ENCODE measurements at places on chromosomes 16 and 17. TPM values are rescaled to one million over a fixed set of nuclear protein-coding genes. Genes with fewer than 3 reads are reported as not detected.
A peak's percentile ranks its signal among the peaks of the same experiment; 100 is the strongest.

The MEIOC gene
- 0.35 TPM for total RNA-seq

The GFAP gene
- not detected for total RNA-seq

The LLGL1 gene
- total RNA-seq = 47.3 TPM

The LPO gene
- total RNA-seq = not detected

The ARL16 gene
- total RNA-seq = 38.8 TPM

The AURKB gene
- 9.3 TPM for total RNA-seq

The HAP1 gene
- not detected for total RNA-seq

The WSCD1 gene
- total RNA-seq = 54.1 TPM

The SLC5A11 gene
- 0.29 TPM for total RNA-seq

The DNAH2 gene
- total RNA-seq = not detected

The HOXB1 gene
- total RNA-seq = not detected

The RHBDF1 gene
- total RNA-seq = 46.6 TPM

GRCh38 chr16:56415875-56416274, 9.5 kb downstream of the AMFR start:
- DNase-seq = no peak

DNA sequence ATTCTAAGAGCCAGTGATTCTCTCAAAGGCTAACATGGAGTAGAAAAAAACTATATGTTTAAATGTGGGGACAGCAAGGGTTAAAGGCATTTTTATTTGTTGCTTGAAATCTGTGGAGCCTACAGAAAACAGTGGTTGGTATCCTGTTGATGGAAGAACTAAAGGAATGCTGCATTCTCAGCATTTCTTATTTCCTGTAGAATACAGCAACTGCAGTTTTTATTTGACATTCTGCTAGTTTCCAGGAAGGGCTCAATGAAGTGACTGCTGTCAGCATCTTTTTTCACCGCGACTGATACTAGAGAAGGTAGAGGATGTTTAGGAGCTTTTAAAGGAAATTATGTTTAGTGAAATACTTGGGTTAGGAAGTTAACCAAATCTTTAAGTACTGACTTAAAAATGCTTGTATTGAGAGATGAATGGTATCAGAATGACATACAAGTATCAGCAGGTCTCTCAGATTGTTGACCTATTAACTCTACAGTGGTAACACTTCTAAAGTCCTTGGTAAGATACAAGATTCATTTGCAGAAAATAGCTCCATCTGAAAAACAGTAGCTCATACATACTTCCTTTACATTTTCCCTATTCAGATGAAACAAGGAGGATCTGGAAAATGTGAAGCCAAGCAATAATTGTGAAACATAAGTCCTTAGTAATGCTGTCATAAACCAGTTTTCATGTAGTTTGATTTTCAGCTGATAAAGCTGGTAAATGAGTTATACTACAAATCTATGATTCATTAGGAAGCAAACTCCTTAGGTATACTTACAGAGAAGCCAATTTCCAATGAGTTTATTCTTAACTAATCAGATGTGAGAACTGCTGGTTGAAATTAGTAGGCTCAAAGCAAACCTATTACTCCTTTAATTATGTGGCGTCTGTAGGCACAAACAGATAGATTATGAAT, 15.2 kb downstream of the CLTC start:
- no peak for DNase-seq

- DNase-seq = no peak
Measured at GRCh38 chr16:15907863-15908478, 19.6 kb upstream of the CEP20 start.

- DNase-seq = no peak
Measured at GRCh38 chr16:78365366-78365765, 265.9 kb downstream of the WWOX start.

GRCh38 chr17:31433091-31433790, 41.8 kb downstream of the RAB11FIP4 start:
- DNase-seq = peak; percentile 4

DNA sequence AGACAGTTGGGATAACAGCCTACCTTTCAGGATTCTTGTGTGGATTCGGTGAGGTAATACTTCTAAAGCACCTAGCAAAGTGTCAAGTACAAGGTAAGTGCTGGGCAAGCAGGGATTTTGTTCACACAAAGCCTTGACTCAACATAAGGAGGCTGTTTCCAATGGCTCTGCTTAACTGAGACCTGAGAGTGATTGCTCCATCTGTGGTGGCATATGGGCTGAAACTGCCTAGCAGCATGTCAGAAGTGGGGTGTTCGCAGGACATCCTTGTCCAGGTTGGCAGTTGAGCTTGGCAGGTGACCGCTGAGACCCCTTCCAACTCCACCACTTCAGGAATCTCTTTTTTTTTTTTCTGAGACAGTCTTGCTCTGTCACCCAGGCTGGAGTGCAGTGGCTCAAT, 19.8 kb downstream of the IL4R start:
- no peak for DNase-seq

DNA sequence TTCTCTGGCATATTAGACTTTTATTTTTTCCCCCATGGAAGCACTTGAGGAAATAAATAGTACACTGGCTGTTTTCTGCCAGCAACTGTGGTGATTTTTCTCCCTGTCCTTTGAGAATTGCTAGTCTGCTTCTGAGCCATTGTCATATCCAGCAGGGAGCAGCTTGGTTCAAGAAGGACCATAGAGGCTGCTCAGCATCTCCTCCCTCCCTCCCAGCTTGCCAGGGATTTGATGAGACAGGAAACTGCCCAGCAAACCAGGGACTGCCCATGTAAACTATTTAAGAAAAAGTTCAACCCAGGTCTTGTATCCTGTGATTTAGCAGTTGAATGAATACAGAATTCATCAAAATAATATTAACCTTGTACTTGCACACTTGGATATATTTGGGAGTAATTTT, 39.5 kb downstream of the CYB5B start:
- DNase-seq = no peak

DNA sequence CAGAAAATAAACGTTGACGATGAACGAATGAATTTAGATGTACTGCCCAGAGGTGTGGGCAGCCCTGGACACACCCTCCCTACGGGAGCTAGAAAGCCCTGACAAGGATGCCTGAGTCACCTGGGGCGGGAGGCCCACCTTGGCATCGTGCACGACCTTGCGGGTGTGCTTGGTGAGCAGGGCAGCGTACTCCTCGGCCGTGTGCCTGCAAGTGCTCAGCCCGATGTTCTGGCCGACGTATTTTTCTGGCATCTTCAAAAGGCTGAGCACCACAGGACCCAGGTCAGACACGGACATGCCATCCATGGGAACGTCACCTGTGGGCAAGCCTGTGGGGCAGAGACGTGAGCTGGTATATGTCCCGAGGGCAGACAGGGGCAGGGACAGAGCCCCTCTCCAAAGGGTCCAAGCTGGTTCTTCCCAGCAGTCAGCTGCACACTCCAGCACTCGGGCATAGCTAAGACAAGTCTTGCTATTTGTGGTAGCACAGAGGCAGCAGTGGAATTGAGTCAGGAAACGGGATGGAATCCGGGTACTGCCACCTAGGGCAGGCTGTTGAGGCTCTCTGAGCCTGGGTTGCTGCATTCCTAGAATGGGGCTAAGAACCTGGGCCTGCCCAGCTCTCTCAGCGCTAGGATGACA, 10.8 kb downstream of the NMRAL1 start:
- no peak for DNase-seq

- DNase-seq = no peak
Measured at GRCh38 chr16:30786115-30786935, 680 bp downstream of the ZNF629 start.

DNA sequence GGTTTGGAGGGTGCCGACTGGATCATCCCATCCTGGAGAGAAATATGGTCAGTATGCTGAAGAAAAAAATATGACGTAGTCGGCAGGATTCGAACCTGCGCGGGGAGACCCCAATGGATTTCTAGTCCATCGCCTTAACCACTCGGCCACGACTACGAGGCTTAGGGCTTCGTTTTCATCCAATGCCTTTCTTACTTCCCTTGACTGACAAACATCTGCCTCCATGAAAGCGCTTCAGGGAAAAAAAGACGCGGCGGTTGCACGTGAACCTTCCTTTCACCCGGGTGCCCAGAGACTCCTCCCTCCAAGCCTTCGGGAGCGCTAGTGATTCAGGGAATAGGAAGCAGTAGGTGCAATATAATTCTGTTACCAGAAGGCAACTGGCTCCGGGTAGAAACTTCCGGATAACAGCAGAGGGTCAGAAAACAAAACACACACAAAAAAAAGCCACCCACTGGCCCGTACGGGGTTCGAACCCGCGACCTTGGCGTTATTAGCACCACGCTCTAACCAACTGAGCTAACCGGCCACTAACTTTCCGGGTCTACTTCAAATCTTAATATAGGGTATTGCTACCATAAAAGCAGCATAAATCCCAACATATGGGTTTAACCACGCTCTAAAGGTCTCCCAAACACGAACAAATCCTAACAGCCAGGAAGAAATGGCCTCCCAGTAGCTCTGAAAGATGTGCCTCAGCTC, 16.3 kb upstream of the AURKB start:
- DNase-seq = peak; percentile 87

DNA sequence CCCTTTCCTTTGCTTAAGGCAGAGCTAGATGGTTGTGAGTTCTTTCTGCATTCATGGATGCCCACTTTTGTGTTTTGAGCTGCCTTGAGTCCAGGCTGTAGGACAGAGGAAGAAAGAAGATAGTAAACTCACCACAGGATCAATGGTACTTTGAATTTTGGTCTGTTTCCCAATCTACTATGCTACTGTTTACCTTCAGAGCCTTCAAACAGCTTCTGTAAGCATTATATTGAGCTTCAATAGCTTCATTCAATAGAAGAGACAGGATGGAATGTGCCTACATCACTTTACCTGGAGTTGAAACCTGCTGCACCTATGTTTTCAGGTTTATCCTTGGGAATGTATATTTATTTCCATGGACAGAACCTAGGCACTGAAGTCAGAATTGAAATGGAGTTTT, 397.9 kb upstream of the DYNLRB2 start:
- no peak for DNase-seq

GRCh38 chr16:74291577-74292208, 4.9 kb upstream of the PSMD7 start:
- no peak for DNase-seq

GRCh38 chr16:22674832-22675191, 139.2 kb upstream of the HS3ST2 start:
- DNase-seq = no peak

DNA sequence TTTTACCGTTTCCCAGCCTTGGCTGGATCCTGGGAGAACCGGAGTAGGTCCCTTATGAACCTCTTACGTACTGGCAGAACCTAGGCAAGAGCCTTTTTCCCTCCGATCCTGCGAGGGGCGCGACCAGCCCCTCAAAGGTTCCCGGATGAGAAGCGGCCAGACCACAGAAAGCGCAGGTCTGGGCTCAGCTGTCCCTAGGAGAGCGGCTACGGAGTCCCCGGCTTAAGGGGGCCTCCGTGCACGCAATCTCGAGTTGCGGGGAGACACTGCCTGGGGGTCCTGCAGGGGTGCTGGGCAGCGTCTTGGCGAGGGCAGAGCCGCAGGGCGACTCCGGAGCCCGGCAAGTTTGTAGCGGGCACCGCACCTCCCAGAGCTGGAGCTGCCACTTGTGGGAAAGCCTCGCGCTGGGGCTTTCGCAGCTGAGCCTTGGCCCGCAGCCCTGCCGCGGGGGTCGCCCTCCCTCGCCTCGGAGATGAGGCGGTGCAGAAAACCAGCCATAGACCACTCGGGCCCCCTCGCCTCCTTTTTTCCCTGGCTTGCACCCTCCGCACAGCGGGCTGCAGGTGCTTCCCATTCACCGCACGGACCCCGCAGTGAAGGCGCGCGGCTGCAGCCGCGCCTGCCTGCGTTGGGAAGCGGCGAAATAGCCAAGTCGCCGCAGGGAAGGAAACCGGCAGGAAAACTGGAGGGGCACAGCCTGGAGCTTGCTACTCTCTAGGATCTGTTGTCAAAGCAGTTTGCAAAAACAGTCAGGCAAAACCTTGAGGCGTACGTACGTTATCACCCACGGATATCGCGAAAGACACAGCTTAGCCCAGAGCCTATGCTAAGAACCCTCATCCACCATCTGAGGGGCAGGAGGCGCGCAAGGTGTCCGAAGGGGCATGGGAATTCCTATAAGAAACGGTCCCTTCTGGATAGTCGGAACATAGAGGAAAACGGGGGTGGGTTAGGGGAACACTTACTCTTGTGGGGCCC, 834 bp downstream of the CDH8 start:
- no peak for DNase-seq

GRCh38 chr17:12571606-12572005, 94.1 kb upstream of the MYOCD start:
- no peak for DNase-seq

DNA sequence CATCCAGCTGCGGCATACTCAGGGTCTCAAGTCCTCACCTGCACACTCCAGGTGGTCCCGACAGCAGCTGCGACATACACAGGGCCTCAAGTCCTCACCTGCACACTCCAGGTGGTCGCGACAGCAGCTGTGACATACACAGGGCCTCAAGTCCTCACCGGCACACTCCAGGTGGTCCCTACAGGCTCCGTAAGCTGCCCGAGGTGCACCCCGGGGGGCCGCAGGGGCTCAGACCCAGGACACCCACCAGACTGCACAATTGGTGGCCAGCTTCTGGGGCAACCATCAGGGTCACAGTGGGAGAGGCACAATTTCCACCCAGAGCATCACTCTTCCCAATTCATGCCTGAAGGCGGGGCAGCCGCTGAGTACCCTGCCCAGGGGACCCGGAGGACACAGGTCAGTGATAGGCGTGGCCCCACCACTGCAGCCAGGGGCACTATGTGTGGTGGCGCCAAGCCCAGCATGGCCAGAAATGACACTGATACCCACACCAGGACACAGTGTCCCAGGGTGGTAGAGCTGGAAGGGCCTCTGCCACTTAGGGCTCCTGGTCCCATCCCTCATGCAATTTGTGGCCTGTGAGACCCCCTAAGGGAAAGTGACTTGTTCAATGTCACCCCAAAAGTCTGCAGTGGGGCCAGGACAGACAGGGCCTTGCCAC, 57.5 kb upstream of the ZNF469 start:
- no peak for DNase-seq

- no peak for DNase-seq
Measured at GRCh38 chr17:9444687-9445086, 130.9 kb downstream of the STX8 start.

GRCh38 chr17:64009571-64010402, 10.6 kb downstream of the ICAM2 start:
- DNase-seq = no peak

DNA sequence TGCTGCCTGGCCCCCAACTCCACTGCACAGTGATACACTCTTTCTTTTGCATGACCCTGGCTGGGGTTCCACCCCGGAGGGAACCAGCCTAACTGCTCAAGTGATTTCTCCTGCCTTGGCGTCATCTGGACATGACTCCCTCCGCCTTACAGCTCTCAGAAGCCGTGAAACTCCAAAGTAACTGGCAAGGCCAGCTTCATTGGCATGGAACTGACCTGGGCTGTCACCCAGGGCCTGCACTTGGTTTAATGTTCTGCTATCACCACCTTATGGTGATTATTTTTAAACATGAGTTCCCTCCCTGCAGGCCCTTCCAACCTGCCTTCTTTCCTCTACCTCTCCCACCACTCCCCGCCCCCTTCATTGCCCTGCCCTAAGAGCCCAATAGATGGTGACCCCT, 139.7 kb upstream of the CDH5 start:
- DNase-seq = no peak

GRCh38 chr16:11251525-11252481, 4.2 kb downstream of the SOCS1 start:
- no peak for DNase-seq
